ENCODE measurements at places on chromosomes 16 and 17. TPM values are rescaled to one million over a fixed set of nuclear protein-coding genes. Genes with fewer than 3 reads are reported as not detected.
A peak's percentile ranks its signal among the peaks of the same experiment; 100 is the strongest.

The GNG13 gene
- total RNA-seq = not detected

DNA sequence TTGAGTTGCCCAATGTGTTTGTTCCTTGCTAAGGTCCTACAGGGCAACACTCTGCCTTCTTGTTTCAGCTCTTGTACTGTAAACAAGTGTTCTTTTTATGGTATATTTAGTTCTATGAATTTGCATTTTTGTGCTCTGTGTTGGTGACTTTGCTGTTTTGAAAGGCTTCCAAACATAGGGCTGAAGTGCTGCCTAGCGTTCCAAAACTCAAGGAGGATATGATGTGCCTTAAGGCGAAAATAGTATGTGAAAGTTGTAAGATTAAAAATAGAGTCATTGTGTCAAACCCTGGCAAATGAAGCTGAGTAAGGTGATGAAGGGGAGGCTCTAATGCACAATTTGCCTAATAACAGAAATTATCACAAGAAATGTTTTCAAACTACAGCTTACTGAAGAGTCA is 372.7 kb upstream of the TOM1L1 start:
- DNase-seq = no peak

DNA sequence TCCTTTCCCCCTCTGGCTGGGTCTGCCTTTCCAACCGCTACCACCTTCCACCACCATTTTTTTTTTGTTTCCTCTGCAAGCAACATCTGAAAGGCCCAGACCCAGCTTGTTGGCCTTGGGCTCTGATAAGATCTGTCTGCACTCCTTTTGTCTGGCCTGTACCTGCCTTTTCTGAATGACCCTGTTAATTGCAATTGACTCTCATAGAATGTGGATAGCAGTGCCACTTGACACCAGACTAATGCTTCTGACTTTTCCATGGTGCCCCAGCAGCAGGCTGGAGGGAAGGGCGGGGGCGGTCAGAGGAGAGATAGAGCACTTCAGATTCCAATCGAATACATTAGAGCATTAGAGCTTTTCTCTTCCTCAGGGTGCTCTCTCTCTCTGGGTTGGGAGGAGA is 538.9 kb downstream of the WWOX start:
- no peak for DNase-seq

DNA sequence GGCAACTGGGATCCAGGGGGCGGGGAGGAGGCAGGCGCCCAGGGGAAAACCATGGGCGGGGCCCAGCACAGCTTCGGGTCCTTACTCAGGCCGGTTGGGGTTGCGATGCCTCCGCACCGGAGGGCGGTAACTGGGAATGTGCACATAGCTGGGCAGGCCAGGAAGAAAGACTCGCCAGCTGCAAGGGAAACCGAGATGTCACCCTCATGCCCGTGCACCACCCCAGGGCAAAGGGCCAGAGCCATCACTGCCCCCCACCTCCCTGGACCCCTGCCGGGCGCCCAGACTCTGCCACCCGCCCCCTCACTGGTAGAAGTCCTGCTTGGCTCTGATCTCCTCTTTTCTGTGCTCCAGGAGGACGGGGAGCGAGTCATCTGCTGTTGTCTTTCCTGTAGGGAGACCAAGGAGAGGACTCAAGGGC is 6.7 kb downstream of the ALOX12B start:
- no peak for DNase-seq

GRCh38 chr16:84600343-84601229 is 17.3 kb downstream of the COTL1 start:
- DNase-seq = no peak

GRCh38 chr16:1533443-1533951 is at the start of gene TMEM204:
TMEM204 (plus strand) TSS chr16:1533666; CDS start chr16:1534276, 610 bp downstream.
- no peak for DNase-seq

The ITGA3 gene
- total RNA-seq = 8.0 TPM

The KRT20 gene
- not detected for total RNA-seq

The TBC1D3C gene
- not detected for total RNA-seq

DNA sequence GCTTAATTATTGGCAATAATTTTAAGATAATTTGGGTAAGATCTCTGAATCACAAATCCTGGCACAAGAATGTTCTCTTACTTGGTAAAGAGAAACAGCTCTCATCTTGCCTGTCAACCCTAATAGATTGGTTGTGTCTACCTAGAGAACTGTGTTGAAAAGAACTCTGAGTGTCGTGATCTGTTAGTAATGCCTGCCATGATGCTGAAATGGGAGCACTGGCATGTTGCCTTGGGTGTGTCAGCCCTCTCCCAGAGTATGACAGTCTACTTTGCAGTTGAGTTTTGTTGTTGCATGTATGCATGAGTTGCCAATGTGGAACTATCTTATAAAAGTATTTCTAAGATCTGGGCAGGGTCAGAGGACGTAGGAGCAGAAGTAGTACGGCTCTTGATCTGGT is 221.4 kb downstream of the MAF start:
- DNase-seq = no peak

- no peak for DNase-seq
These were observed 35.4 kb downstream of the WNT3 start for GRCh38 chr17:46783031-46783593.

GRCh38 chr17:32267690-32268205 is 2.1 kb downstream of the RHBDL3 start:
- no peak for DNase-seq

GRCh38 chr17:77884019-77884418 is 74.5 kb upstream of the TNRC6C start:
- DNase-seq = no peak

- DNase-seq = no peak
These were observed 11.3 kb downstream of the CACNG4 start for GRCh38 chr17:66975614-66976378.

DNA sequence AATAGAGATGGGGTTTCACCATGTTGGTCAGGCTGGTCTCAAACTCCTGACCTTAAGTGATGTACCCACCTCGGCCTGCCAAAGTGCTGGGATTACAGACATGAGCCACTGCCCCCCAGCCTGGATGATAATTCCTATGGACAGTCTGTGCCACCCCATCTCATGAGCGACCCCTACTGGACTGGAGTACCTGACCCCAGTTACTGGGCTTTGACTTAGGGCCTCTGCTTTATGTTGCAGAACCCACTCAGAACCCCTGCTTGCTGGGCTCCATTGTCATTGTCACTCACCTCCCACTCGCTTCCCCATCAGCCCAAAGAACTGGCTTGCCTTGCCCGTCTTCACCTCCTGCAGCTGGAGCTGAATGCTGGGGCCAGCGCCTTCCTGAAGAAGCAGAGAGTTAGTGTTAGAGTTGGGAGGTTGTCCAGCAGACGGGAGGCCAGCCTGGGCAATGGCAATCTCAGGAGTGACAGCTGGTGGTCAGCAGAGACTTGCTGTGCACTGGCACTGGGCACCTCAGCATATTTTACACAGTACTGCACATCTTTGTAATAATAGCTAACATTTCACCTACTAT is 4.0 kb downstream of the TAC4 start:
- DNase-seq = no peak

The METTL16 gene
- total RNA-seq = 38.8 TPM

GRCh38 chr17:71970312-71970711 is 150.5 kb upstream of the SOX9 start:
- no peak for DNase-seq

GRCh38 chr16:1740781-1741490 is 30.4 kb downstream of the NME3 start:
- DNase-seq = no peak

DNA sequence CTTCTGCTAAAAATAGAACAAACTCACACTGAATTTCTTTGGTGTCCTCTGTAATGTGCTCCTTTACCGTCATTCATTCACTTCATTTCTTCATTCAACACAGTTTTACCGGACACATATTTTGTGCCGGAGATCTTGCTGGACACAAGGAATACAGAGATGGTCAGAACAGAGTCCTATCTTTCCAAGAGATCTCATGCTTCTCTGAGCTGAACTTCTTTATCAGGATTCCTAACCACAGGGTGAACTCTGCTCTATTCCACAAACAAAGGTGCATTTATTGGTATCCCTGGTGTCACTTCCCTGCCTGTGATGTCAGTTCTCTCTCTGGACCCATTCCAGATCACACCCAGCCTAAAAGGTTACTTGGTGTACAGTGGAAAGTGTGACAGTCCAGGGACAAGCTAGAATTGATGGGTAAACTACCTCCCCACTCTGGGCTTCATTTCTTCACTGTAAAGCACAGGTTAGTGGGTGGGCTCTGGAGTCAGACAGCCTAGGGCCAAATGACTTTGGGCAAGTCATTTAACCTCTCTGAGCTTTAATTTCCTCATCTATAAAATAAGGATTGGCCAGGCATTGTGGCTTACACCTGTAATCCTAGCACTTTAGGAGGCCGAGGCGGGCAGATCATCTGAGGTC is 4.2 kb downstream of the IFI35 start:
- no peak for DNase-seq

GRCh38 chr17:78933025-78933958 is 8.1 kb upstream of the TIMP2 start:
- no peak for DNase-seq

DNA sequence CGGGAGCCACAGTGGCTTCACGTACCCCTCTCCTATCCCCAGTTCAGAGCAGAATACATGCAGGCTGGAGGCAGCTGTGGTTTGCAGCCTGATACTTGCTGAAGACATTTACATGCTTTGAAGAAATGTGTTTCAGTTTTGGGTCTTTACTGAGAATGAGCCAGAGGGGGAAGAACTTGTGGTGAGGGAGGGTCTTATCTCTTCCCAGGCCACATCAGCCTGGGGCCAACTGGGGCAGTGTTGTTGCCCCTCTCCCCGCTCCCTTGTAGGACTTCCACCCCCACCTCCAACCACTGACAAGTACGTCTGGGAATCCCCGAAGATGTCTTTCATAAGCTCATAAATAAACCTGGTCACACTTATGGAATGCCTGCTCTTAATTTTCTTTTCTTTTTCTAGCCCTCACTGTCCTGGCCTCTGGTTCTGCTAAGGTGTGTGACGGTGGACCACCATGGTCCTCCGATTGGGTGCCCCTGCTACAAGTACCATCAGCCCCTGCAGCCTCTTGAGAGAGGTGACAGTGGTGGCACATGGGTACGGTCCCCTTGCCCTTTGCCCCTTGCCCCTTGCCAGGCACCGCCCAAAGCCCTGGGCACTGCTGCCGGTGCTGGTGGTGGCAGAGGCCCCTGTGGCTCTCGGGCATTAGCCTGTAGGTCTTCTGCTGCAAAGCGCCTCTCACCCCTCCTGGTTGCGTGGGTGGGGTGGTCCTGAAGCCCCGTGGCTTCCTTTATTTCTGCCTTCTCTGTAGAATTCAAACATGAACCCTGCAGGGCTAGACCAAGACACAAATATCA is 144.8 kb upstream of the RPH3AL start:
- DNase-seq = no peak

DNA sequence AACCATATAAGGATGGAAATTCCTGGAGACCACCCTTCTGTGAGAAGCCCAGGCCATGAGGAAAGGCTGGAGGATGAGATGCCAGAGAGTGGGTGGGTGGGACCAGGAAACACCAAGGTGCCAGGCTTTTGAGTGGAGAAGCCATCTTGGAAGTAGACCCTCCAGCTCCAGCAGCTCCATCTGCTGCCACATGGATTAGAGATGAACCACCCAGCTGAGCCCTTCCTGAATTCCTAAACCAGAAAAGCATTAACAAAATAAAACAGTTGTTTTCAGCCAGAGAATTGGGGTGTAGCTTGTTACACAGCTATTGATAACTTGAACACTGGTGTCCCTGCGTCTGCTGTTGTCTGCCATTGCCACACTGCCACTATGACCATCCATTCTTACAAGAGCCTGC is 6.3 kb upstream of the TMEM114 start:
- DNase-seq = no peak

GRCh38 chr17:32486111-32486700 is 587 bp upstream of the CDK5R1 start:
- DNase-seq = peak; percentile 66

DNA sequence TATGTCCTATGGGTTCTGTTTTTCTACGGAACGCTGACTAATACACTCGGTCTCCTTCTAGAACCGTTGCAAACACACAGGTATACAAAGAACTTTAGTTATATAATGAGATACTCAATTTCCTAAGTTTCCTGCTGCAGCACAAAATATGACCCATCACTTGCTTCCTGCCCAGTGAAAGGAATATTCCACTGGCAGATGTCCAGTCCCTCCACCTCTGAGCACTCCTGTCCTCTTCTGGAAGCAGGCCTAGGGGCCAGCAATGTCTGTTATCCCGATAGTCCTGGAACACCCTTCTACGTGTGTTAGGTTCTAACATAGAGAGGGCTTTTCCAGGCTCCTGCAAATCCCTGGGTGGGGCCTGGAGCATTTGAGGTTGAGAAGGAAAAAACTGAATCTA is 32.7 kb downstream of the ADAMTS18 start:
- DNase-seq = no peak

DNA sequence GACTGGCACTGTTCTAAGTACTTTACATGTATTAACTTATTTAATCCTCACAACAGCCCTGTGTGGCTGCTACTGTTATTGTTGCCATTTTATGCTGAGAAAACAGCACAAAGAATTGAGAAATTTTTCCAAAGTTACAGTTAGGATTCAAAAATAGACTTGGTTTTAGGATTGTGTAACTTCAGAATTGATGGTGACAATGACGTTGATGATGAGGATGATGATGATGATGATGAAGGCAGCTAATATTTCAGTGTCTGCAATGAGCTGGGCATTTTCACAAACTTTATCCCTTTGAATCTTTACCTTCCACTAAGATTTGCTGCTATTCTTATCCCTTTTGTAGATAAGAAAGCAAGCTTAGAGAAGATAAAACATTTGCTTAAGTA is 22.1 kb downstream of the PRKCB start:
- DNase-seq = no peak

The ZG16 gene
- total RNA-seq = not detected

The CBX8 gene
- 3.6 TPM for total RNA-seq

DNA sequence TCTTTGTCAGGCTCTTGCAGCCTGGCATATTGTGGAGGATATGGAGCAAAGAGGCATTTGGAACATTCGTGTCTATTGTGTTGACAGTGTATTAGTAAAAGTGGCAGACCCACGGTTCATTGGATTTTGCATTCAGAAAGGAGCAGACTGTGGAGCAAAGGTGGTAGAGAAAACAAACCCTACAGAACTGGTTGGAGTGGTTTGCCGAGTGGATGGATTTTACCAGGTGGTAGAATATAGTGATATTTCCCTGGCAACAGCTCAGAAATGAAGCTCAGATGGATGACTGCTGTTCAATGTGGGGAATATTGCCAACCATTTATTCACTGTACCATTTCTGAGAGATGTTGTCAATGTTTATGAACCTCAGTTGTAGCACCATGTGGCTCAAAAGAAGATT is 44.5 kb downstream of the EFCAB13 start:
- no peak for DNase-seq

- no peak for DNase-seq
These were observed 13.2 kb downstream of the IL4R start for GRCh38 chr16:27326738-27327585.
